ENCODE measurements at places on chromosomes 12 and 14.

GRCh38 chr14:20332788-20333493, at the start of gene CCNB1IP1:
CCNB1IP1 (minus strand) TSS chr14:20333279; CDS start chr14:20316523, 16,756 bp downstream.
- peak; percentile 58 for DNase-seq

- DNase-seq: no peak
Measured at GRCh38 chr12:111099186-111099585, 178.8 kb upstream of the MYL2 start.

- DNase-seq: no peak
Measured at GRCh38 chr12:48827513-48828096, 9.3 kb downstream of the CACNB3 start.

GRCh38 chr12:25764409-25764808, 194.1 kb upstream of the RASSF8 start:
- DNase-seq: no peak

GRCh38 chr12:52992699-52993557, 13.3 kb upstream of the EIF4B start:
- DNase-seq: no peak

DNA sequence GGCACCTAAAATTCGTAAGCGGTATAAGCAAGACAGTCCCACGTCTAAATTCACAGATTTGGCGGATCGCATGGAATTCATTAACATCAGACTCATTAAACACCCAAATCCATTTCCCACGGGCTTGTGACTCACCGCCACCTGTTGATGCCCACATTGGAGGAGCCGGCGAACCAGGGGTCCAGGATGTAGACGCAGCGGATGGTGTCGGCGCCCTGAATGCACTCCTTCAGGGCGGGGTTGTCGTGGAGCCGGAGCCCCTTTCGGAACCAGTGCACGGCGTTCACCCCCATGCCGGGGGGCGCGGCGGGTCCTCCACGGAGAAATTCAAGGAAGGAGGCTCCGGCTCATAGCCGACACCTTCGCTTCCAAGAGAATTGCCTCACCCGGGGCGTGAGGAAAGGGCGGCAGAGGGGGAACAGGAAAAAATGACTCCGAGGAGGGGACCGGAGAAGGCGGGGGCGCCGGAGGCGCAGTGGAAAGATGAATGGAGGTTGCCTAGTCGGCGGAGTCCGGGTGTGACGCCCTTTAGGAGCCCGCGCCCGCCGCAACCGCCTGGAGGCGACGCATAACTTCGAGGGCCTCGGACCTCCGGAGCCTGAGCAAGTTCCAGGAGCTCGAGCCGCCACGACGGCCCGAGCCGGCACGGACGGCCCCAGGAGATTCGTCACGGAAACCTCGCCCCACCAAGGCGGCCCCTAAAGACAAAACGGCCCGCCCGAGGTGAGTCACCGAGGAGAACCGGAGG, 506 bp downstream of the CRY1 start:
- peak; percentile 86 for DNase-seq

DNA sequence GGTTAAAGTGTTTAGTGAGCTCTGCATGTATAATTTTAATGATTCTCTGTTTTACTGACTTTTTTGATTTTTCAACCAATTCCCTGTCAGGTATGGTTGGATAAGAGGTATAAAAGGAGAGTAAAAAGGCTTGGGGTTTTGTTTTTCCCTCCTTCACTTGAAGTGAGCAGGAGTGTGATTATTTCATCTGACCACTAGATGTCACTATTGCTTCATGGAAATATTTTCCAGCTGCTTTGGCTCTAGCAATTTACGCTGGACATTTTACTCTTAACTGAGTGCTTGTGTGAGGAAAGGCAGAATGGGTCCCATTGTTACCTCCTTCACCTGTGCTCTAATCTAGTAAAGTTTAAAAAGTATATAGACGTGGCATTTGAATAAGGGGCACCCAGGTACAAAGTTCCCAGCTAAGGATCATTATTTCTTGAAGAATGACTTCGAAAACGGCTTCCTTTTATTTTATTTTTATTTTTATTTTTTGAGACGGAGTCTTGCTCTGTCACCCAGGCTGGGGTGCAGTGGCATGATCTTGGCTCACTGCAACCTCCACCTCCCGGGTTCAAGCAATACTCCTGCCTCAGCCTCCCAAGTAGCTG, 66.5 kb downstream of the TBC1D30 start:
- no peak for DNase-seq

DNA sequence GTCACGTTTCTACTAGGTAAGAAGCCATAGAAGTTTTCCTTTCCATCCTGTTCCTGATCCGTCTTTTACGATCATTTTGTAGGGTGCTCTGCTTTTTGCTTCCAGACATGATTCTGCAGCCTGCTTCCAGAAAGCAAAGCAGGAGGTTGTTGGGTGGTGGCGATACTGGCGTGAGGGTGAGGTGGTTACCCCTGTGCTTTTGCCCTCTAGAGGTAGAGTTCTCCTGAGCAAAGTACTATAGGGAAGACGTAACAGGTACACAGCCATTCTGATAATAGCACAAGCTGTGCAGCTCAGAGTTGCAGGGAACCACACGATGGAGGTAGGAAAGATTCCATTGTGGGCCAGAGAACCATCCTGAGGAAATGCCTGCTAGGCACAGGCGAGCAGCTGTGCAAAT, 186.0 kb downstream of the PAH start:
- DNase-seq: no peak

All from activated CD8-positive, alpha-beta memory T cell treated with anti-CD3 and anti-CD28 coated beads, Interleukin-2, amount 50 U/mL, for 48 hours (primary cell).